ENCODE measurements at places on chromosomes 3 and 15. TPM values are rescaled to one million over a fixed set of nuclear protein-coding genes. Genes with fewer than 3 reads are reported as not detected.

Gene IGSF10
- polyA plus RNA-seq, result not detected

Gene WDR5B
- polyA plus RNA-seq, result 1.4 TPM

Gene GPR62
- polyA plus RNA-seq, result not detected

- no peak for DNase-seq
Measured at GRCh38 chr15:70258369-70259027, 160.8 kb upstream of the TLE3 start.

DNA sequence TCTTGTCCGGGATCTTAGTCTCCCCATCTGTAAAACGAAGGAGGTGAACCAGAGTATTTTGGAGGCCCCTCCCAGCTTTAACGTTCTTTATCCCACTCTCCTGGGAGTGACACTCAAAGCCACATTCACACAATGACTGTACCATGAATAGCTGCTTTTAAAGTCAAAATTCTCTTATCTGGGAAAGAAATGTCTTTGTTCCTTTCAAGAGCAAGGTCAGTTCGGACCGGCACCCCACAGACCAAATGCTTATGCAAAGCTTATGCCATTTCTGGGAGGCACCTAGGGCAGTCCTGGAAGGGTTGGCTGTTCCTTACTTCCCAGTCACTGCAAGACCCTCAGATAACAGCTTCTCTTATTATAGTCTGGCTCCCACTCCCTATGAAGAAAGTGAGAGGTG lies 53.5 kb upstream of the WNT5A start:
- DNase-seq, result no peak

All from mammary epithelial cell (primary cell).